ENCODE measurements at places on chromosomes 5 and 9.

DNA sequence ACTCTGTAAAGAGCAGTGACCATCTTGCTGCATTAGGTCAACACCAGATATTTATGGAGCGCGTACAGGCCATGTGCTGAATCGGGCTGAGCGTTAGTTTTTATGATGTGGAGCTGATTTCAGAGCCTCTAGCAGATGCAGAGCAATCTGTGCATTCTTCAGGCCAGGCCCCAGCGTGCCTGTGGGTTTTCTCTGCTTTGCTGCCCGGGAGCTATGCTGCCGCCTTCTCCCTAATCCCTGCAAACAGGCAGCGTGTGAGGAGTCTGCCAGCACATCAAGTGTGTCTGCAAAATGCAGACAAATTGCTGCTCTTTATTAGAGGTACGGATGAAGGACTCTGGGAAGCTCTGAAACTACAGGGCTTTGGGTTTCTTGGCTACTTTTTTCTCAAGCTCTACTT, 170.0 kb downstream of the NTRK2 start:
- no peak for DNase-seq

GRCh38 chr5:82396396-82396795, 118.2 kb upstream of the RPS23 start:
- no peak for DNase-seq

GRCh38 chr5:135095052-135095715, 61.2 kb upstream of the PITX1 start:
- DNase-seq = no peak

- DNase-seq = no peak
Measured at GRCh38 chr9:98500337-98500919, 208.3 kb downstream of the GABBR2 start.

GRCh38 chr9:7973123-7973522, 173.5 kb upstream of the DMAC1 start:
- no peak for DNase-seq

DNA sequence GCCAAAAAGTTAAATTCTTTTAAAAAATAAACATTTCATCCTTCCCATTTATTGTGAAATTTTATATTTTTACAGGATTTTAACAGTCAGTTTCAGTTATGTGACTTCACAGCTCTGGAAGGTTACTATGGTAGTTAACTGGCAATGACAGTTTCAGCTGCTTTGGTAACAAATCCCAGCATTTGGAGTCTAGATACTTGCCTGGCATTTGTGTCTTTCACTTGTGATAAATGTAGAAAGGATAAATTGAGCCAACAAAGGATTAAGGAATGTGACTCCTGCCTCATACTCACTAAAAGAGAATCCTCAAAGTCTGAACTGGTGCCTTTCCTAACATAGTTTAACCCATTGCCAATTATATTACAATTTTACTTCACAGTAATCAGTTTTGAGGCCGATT, 315.5 kb downstream of the FER start:
- DNase-seq = no peak

GRCh38 chr9:76626980-76627379, 137.3 kb upstream of the PCA3 start:
- DNase-seq = no peak

DNA sequence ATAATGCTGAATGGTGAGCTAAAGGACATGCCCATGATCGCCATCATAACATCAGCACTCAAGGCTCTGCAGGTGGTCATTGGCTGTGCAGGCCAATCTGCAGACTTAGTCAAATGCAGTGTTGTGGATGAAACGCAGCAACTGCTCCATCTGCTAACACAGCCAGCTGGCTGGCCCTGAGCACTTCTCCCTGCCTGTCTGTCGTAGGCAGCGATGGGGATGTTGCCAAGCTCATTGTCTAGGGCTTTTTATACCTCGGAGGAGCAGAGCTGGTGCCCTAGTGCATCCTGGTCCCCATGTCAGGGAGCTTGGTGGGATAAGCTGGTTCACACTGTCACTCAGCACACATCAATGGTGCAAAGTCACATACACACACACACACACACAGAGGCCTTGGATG, 189.4 kb downstream of the TENT4A start:
- peak; percentile 7 for DNase-seq

DNA sequence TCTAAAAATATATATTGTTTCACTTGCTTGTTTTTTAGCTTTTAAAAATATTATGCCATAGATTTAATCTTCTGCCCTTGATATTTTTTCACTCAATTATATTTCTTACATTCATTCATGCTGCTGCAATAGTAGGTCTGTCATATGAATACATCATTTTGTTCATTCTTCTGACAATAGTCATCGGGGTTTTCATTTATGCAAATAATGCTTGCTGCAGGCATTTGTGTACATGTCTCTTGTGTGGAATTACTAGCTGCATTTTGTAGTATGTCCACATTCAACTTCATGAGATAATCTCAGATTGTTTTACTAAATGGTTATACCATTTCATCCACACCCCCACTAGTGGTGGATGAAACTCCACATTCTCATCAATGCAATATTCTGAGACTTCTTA, 5.3 kb upstream of the PLPP1 start:
- DNase-seq = no peak

GRCh38 chr9:69611221-69611620, 61.0 kb downstream of the APBA1 start:
- DNase-seq = no peak
